ENCODE measurements at places on chromosomes 1 and 21.

GRCh38 chr1:43590388-43590925 lies 59.5 kb upstream of the KDM4A start:
- no peak for DNase-seq

GRCh38 chr1:190864013-190864641 lies 386.5 kb upstream of the BRINP3 start:
- no peak for DNase-seq

DNA sequence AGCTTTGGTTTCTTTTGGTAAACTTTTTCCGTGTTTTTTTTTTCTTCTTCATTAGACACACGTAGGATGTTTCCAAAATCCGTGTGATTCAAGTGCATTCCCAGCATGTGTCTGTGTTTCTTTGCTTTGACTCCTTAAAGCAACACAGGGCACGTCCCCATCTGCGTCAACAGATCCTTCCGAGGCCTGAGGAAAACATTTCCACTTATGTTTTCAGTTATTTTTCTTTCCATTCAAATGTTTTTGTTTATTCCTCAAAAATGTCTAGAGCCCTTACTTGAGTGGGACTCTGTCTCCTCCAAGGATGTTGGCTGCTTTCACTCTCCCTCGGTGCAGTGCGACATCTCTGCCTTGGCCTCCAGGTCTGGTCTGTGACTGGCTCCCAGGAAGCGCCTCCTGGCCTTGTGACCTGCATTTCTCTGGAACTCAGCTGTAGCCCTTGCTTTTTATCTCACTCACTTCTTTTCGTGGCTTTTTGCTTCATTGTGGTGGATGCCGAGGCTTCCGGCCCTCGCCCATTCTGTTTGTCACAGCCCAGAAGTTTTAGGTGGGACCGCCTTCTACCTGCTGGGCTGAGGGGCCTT lies 31.3 kb upstream of the SLC19A1 start:
- DNase-seq, result no peak

DNA sequence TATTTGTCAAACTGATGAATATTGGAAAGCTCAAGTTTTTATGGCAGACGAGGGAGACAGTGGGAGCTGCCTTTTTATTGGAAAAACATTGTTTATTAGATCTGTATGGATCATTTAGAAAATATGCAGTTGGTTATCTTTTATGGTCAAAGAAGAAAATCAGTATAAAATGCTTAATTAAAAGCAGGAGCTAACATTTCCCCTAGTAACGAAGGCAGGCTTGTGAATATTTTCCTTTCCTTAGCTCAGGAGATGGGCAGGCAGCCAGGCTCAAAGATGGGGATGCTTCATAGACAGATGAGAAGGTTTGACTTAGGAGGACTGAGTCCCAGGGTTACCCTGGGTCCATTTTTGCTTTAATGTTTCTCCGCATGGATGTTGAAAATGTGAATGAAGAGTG lies 26.0 kb downstream of the ROR1 start:
- DNase-seq, result no peak

DNA sequence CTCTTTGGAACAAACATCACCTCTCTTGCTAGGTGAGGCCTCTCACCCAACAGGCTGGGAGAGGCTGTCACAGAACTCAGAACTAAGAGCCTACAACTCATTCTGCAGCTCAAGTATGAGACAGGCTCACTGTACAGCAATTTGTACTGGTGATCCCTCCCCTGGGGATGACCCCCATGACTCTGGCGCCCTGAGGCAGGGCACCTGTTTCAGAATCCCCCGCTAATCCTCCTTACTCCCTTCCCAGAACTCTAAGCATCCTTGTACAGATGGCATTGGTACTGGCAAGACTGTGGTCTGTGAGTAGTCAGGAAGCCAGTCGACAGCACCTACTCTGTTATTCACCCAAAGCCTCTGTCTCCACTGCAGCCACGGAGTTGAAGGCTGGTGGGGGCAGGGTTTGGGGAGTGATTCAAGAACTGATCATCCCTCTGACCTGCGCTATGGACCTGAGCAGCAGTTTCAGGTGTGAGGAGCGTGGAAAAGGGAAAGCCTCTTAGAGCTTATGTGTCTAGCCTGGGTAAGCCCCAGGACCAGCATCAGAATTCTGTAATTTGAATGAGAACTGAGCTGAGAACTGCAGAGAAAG lies 655.5 kb downstream of the KIF26B start:
- no peak for DNase-seq
